ENCODE measurements at places on chromosomes 6 and 20.
A peak's percentile ranks its signal among the peaks of the same experiment; 100 is the strongest.

GRCh38 chr20:18380908-18381529, 85.8 kb downstream of the DZANK1 start:
- no peak for DNase-seq

DNA sequence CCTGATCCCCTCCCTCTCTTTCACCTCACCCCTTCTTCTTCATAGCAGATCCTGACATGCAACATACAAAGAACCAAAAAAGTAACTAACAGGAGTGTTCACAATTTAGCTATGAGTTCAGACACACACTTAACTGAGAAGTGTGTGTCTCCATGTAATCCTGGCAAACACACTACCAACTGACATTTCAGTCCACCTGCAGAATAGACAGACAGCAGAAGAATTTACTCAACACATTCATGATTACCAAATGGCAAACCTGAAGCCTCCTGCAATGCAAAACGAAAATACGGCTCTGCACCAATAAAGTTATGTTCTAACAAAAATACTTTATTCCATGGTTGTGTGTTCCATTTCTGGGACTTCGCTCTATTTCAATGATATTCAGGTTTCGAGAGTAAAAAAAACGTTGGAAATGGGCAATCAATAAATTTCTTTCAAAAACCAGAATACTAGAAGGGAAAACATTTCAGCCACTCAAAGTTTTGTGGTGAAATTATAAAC, 2.6 kb downstream of the BACH2 start:
- no peak for DNase-seq

GRCh38 chr6:6654599-6655575, 66.4 kb downstream of the LY86 start:
- DNase-seq = no peak

DNA sequence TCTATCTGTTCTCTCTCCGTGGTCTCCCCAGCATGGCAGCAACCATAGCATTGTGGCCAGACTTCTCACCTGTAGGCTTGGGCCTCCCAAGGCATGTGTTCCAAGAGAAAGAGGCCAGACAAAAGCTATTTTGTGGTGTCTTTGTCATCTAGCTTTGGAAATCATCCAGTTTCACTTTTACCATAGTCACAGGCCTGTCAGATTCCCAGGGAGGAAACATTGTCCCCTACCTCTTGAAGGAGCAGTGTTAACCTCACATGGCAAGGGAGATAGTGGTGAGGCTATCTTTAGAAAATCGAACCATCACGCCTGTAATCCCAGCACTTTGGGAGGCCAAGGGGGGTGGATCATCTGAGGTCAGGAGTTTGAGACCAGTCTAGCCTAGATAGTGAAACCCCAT, 42.3 kb upstream of the RALGAPA2 start:
- no peak for DNase-seq

DNA sequence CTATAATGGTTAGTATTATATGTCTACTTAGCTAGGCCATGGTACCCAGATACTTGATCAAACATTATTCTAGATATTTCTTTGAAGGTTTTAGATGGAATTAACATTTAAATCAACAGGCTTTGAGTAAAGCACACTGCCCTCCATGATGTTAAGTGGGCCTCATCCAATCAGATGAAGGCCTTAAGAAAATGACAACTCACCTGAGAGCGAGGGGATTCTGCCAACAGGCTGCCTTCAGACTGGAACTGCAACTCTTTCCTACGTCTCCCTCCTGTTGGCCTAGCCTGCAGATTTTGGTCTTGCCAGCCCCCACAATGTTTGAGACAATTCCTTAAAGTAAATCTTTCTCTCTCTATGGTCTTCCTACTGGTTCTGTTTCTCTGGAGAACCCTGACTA, 137.3 kb downstream of the AHI1 start:
- no peak for DNase-seq

DNA sequence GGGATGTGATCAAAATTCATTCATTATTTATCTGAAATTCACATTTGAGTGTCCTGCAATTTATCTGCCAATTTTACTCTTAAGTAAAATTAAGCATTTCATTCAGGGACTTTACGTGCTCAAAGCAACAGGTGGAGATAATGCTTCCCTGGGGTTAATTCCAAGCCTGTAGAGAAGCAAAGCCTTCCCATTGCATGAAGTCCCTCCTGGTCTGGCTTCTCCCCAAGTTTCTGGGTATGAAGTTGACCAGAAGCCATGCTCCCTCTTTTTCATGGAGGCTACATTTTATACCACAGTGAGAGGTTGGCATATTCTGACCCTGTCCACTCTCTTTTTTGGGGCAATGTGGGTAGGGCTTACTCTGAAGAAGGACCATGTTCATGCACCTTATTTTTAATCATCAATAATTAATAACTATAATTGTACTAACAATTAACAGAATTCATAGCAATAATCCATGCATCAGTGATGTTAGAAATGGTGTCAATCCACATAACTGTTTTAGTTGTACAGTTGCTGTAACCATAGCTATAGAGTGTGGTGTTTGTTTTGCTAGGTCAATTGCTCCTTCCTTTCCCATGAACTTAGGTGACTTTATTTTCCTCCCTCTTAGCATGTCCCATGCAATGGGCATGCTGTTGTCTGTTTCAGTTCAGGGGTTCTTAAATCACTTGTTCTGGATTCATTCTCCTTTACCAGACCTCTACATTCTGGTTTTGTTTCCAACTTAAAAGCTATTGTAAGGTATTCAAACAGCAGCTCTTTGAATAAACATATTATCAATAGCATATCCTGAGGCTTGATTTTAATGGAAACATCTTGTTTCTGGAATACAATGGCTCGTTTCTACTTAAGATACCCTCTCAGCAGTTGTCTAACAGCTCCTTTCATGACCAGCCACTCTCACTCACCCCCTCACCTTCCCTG, 1.5 kb downstream of the LAMA4 start:
- no peak for DNase-seq

- DNase-seq = no peak
These were observed 14.2 kb upstream of the FAM8A1 start for GRCh38 chr6:17585766-17586490.

DNA sequence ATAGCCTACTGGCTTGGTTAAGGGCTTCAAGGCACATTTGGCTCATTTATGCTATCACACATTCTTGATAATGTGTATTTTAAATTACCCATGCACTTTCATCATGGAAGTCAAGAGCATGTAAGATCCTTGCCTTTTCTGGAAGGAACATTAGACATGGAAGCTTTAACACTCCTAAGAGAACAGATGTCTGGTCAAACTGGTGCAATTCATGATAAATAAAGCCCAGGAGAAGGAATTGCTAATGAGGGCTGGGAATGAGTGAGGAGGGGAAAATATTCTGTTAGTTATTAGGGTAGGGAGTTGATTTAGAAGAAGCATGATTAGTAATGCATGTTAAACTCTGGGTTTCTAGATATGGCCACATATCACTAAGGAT, 688.6 kb upstream of the CITED2 start:
- DNase-seq = no peak

DNA sequence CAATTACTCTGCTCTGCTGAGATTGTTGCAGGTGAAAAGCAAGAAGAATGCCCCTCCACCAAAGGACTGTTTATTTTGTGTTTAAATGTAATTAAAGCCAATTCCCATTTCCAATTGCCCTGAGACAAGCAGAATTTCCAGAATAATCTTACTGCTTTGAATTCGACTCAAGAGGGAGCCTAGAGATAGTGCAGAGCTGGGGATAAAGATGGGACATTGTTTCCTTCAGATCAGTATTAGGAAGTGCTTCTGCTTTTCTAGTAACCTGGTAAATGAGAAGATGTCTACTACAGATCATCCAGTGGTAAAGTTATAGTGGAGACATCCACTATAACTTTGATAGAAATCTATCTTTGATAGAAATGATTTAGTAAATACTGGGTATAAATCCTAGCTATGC, 326.9 kb downstream of the UBE3D start:
- DNase-seq = no peak

GRCh38 chr6:34964564-34964963, 75.5 kb downstream of the ANKS1A start:
- DNase-seq = peak; percentile 25

GRCh38 chr20:62987114-62987513, 19.6 kb downstream of the BHLHE23 start:
- DNase-seq = no peak
